ENCODE measurements at places on chromosomes 12 and 14.

DNA sequence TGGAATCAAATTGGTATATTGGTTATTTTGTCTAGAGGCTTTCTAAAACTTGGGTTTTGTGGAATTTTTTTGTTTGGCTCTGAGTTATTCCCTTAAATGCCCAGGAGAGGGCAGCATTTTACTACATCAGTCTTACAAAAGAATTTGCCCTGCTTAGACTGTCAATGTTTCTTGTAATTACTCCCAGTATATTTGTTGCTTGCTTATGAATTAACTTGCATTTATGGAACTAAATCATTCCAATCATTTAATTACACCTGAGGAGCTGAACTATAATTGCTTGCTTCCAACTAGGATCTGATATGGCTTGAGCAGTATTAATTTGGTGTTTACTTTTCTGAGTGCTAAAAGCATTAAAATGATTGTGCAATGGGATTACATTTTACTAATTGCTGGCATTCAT lies 48.7 kb downstream of the MIPOL1 start:
- peak; percentile 51 for DNase-seq

DNA sequence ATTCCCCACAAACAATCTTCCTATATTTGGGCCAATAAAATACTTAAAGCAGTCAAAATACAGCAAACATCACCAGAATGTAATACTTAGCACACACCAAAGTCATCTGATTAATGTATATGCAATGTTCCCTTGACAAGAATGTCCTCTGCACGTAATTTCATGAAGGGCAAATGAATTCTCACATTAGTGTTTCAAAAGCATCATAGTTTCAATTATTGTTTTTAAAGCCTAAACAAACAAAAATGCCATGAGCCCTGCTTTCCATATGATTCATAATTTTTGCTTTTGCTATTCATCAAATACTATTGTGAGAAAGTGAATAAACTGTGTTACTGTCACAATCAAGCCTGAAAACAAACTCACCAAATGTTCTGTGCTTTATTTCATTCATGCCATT lies 156.0 kb downstream of the EPS8 start:
- DNase-seq = no peak

DNA sequence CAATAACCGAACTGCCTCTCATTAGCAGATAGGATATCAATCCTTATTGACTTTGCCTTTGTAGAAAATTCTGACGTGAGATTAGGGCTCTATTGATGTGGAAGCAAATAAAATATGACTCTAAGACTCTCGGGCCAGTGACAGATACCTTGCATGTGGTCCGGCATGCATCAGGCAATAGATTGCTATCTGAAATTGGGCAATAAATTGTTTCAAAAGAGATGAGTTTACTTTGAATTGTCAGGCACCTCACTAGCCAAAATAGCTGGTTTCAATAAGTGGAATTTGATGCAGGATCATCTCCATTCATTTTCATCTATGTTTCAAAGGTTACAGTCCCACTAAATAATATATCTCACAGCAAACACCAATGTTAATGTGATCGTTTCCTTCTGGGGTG lies 186.3 kb upstream of the PLEKHA5 start:
- no peak for DNase-seq

GRCh38 chr12:103848917-103849491 lies 8.0 kb upstream of the NT5DC3 start:
- DNase-seq = no peak

DNA sequence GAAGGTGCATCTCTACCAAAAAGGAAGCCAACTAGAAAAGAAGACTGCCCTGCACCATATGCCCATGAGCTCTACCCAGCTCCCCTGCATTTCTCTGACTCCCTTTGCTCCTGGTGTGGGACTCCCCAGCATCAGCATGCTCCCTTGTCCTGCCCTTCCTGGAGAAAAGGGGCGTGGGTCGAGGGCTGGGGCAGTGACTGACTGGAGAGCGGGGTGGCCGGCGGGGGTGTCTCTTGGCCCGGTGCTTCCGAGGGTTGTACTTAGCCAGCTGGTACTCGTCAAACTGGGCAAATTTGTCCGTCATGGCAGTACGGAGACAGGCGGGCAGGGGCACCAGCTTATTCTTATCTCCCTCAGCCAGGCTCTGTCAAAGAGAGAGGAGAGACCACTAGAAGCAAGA lies 9.8 kb downstream of the TEP1 start:
- no peak for DNase-seq

DNA sequence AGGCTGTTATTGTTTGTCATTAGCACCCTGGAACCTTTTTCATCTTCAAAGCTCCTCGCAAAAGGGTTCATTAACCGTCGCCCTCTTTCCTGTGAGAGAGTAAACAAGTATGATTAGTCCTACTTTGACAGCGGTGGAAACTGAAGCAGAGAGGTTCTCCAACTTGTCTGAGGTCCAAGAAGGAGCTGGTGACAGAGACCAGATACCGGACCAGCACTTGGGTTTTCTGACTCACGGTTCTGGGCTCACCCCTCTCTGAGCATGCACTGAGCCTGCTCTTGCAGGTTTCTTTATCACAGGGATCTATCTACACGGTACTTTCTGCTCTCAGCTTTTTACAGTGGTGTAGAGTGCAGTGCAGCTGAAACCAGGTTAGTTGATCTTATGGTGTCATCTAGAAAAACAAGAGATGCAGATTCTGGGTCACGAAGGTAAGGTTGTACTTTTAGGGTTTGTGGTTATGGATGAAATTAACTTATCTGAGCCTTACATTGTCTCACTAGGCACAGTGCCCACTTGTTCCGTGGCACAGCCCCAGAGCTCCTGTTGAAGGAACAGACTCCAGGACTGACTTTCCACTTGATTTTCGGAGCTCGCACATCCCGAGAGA lies 62.1 kb downstream of the PPP2R5C start:
- DNase-seq = no peak

DNA sequence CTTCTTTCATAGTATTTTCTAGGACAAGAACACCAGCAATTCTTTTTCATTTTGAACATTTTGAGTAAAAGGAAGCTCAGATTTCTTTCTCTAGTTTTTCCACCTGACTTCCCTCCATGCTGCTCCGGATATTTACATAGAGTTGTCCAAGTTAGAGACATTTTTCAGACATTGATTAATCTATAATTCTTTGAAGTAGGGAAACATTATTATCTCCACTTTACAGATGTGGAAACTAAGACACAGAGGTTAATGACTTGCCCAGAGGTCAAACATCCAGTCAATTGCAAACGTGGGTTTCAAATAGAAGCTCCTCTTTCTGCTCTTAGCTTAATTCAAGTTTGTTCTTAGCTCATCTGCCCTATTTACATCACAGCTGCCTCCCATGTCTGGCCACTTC lies 138.3 kb downstream of the EGLN3 start:
- no peak for DNase-seq

DNA sequence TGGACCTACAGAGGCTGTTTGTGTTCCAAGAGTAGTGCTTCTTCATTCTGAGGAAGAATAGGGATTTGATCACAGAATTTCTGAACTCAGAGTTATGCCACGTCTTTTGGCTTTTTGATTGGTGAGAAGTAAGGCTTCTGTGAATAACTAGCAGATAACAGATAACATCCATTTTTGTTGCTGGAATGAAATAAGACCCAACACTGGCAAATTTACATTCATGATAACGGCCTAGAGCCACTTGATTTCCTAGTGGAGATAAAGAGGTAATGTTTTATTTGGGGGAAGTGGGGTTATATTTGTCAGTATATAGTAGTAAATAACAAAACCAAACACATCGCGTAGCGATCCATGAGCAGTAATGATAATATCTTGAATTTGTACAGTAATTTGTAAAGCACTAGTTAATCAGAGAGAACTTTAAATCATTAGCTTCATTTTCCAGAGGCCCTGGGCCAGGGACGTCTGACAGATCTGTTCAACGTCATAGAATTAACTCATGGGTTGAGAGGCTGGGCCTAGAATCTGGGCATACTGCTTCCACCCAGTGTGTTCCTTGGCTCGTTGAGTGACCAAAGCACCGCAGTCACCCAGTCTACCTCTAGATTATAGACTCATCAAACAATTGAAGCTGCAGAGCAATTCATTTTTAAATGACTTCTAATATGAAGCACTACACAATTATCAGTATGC lies 79.6 kb downstream of the HMGA2 start:
- DNase-seq = no peak

GRCh38 chr12:75162845-75163244 lies 46.8 kb downstream of the KCNC2 start:
- DNase-seq = no peak

- peak; percentile 13 for DNase-seq
Measured at GRCh38 chr14:104770851-104771272, 17.9 kb downstream of the SIVA1 start.

GRCh38 chr14:104031384-104031783 lies 54.1 kb upstream of the ASPG start:
- DNase-seq = no peak

DNA sequence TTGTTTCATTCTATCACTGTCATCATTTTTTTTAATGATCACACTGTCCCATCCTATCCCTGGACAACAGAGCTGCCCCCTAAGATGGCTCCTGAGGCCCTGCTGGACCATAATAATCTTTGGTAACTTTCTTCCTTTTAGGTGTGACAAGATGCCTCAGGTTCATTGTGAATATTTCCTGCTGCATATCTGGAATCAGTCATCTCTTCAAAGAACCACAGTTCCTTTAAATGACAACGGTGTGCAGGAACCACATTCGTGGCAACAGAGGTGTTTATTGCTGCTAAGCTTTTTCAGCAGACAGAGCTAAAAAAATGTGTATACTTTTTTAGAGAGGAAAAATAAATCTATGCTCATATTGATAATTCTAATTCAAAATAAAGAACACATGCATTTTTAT lies 312.9 kb downstream of the MED13L start:
- DNase-seq = no peak

DNA sequence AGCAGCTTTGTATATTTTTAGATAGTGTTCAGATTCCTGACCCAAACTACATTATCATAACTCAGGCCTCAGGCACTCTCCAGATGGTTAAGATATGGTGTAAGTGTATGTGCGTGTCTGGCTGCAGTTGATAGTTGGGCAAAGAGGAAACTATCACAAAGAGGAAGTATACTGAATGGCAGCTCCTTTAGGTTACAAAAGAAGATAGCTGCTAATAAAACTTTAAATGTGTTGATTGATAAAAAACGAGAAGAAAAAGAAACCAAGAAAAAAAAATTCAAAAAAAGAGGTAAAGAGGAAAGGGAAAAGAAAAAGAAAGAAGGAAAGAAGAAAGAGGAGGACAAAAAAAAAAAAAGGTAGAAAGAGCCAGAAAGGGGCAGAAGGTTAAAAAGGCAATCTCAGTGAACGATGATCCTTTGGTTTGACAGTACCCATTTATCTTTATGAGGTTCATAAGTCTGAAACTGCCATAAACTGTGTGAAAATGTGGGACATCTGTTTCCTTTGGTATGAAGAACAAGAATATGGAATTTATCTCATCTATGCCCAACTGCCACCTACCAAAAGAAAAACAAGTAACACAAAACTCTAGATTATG lies 42.2 kb downstream of the TAOK3 start:
- no peak for DNase-seq

GRCh38 chr14:103122585-103122946 lies 695 bp upstream of the TNFAIP2 start:
- no peak for DNase-seq

DNA sequence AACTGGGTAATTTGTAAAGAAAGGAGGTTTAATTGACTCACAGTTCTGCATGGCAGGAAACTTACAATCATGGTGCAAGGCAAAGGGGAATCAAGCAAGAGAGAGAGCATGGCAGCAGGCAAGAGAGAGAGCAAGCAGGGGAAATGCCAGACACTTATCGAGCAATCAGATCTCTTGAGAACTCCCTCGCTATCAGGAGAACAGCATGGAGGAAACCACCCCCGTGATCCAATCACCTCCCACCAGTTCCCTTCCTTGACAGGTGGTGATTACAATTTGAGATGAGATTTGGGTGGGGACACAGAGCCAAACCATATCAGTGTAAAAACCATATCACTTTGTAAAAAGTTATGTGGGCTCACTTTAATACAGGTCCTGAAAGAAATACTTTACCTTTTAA lies 56.4 kb upstream of the NEDD1 start:
- no peak for DNase-seq

DNA sequence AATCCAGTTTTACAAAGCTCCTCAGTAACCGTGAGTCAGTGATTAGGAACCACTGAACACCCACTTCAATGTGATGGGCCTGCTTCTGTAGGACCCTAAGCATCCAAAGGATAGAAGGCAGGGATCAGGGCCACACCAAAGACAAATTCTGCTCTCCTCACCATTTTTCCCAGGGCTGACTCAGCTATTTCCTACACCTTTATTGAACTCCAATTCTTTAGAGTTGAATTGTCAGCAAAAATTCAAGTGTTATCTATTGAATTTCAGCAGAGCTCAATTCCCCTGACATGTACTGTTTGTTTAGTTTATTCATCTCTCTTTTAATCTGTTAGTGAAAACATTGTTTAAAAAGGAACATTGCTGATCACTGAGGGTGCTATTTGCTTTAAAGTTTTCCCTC lies 457.7 kb upstream of the TMPO start:
- DNase-seq = no peak

DNA sequence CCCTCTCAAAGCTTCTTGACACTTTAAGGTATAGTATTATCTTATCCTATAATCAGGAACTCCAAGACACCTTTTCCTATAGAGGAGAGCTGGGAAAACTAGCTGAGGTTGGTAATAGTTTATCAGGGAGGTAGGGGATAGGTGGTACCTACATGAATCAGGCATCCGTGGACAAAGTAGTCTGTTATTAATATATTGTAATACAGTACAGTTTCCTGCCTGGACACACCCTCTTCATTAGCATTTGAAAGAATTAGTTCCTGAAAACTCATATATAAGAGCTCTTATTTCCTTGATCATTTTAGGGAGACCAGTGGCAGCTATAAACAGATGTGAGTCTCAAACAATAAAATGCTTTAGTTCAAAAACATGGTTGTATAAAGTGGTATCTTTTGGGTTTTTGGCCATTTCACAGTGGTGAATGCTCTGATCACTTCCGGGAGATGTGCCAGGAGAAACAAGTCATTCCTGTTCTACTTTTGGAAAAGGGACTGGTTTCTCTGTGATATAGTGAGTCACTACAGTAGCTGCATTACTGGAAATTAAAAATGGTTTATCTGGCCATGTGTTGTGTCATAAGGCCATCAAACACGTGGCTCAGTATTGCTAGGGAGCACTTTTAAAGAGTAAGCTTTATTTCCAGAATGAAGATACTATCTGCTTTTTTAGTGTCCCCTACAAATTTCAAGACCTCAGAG lies 98.1 kb downstream of the KLRB1 start:
- DNase-seq = no peak

GRCh38 chr14:79724934-79725717 lies 486.2 kb downstream of the DIO2 start:
- no peak for DNase-seq

- peak; percentile 93 for DNase-seq
Measured at GRCh38 chr12:81863406-81863805, 104.3 kb upstream of the PPFIA2 start.

GRCh38 chr12:9380650-9381049 lies 172.5 kb upstream of the PZP start:
- no peak for DNase-seq

GRCh38 chr12:52607314-52607713 lies 6.1 kb upstream of the KRT72 start:
- DNase-seq = no peak

GRCh38 chr12:68749443-68749842 lies 3.5 kb downstream of the SLC35E3 start:
- no peak for DNase-seq

Measured in kidney tubule cell (primary cell).